Activated T-helper 1 cell treated with anti-CD3 and anti-CD28 coated beads, Interleukin-12 subunit alpha, Interleukin-12 subunit beta, Interleukin-2, Interleukin-4 antibody, amounts not matched to agents 30 ng/mL and 10 ng/mL and 1 ng/mL, durations not matched to agents 14 hours and 24 hours and 36 hours (primary cell): ENCODE measurements at places on chromosomes 5 and 9. TPM values are rescaled to one million over a fixed set of nuclear protein-coding genes. Genes with fewer than 3 reads are reported as not detected.

DNA sequence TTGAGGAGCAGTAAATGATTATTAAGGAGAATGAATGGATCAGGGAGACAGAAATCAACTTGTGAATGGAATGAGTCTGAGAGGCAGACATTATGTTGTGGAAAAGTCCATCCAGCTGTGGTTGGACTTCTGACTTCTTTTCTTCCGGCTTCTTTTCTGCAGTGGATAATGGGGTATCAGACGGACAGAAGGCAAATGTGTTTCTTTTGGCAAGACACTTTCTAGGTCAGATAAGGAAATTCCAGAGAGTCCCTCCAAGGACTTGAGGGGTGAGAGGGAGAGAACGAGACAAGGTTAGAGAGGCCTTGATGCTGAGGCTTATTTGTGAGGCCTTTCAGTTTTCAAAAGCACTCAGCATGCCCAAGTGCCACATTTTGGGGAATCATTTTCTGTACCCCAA lies 17.1 kb upstream of the GRHPR start:
- no peaks in the 10 kb centered on the region for H3K4me1 ChIP-seq
- no peak for DNase-seq
- no peak overlapping the region for H3K4me3 ChIP-seq
- peaks cover 6% of the 10 kb centered on the region for H3K27me3 ChIP-seq
- H3K27ac ChIP-seq = no peak overlapping the region

DNA sequence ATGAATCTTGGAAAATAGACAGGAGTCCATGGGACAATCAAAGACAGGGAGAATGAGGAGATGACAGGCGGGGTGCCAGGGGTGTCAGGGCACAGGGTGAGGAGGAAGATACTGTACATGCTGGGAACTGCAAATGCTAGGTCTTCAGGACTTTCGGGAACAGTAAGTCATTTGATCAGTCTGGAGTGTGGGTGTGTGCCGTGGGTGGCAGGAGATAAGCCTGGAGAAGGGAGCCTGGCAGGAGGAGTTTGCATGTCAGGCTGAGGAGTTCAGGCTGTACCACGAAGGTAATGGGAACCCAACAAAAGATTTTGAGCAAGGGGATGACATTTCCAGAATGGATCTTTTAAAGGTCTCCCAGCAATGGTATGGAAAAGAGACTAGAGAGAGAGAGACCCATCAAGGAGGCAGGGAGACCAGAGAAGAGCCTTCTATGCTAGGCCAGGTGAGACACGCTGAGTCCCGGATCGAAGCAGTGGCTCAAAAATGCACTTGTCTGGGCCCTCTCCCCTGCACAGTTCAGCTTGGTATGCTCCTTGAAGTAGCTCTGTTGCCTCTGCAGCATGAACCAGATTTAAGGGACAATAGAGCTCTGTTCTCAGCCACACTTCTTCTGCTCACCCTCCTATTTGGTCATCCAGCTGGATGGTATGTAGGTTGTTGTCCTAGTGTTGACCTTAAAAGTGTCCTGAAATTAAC lies 77.0 kb upstream of the FER start:
- H3K36me3 ChIP-seq = no peaks in the 10 kb centered on the region
- DNase-seq = no peak
- H3K4me1 ChIP-seq = no peaks in the 10 kb centered on the region
- H3K27ac ChIP-seq = no peak overlapping the region
- no peak overlapping the region for H3K4me3 ChIP-seq

DNA sequence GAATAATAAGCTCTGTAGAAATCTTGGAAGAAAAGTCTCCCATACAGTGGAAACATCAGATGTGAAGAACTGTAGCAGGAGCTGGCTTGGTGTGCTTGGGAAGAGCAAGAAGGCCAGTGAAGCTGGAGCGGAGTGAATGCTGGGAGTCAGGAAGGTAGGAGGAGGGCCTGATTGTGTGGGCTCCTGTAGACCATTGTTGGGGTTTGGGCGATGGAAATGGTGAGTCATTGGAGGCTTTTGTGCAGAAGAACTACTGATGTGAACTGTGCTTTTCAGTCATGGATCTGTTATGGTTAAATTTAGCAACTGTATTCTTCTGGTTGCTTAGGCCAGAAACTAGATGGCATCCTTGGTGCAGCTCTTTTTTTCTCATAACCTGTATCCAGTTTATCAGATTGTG lies 2.3 kb downstream of the ICE1 start:
- no peak overlapping the region for H3K4me3 ChIP-seq
- peaks cover 17% of the 10 kb centered on the region for H3K4me1 ChIP-seq
- DNase-seq = no peak
- peaks cover 2% of the 10 kb centered on the region for H3K36me3 ChIP-seq
- H3K27me3 ChIP-seq = no peaks in the 10 kb centered on the region
- no peak overlapping the region for H3K27ac ChIP-seq

GRCh38 chr5:1514027-1514818 lies 9.5 kb downstream of the LPCAT1 start:
- no peaks in the 10 kb centered on the region for H3K4me1 ChIP-seq
- DNase-seq = no peak
- peaks cover 8% of the 10 kb centered on the region for H3K36me3 ChIP-seq
- H3K4me3 ChIP-seq = no peak overlapping the region
- no peak overlapping the region for H3K27ac ChIP-seq

DNA sequence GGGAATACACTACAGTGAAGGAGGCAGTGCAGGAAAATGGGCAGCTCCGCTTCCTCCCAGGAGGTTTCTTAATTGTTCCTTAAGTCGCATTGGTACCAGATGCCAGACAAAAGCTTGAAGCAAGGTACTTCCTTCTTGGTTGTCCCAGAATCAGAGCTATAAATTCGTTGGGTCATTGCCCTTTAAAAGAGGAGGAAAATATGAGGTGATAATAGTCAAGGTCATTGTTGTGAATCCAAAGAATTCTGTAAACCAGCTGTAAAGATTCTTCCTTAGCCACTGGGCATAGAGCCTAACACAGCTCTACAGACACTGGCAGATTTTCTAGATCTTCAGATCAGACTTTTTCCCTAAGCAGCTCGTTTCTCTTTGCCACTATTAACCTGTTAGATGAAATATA lies 444.1 kb upstream of the TLE4 start:
- H3K4me3 ChIP-seq = no peak overlapping the region
- H3K4me1 ChIP-seq = no peaks in the 10 kb centered on the region
- H3K27ac ChIP-seq = no peak overlapping the region
- no peaks in the 10 kb centered on the region for H3K27me3 ChIP-seq
- no peaks in the 10 kb centered on the region for H3K36me3 ChIP-seq

DNA sequence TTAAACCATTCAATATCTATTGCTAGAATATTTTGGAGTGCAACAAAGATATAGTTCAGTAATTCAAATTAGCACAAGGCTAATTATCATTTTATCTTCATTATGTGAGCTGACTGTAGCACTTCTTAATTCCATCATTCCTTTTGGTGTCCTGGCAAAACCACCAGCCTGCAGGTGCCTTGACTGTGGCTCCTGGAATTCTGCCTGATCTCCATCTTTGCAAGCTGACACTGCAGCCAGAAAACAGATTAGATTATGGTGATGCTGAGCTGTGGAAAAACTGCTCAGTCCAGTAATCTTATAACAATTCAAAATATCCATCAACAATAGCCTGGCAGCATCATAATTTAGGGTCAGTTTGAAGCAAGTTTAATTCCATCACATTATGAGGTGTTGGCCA lies 919.5 kb downstream of the DTWD2 start:
- no peak for DNase-seq
- no peaks in the 10 kb centered on the region for H3K27me3 ChIP-seq
- no peak overlapping the region for H3K4me3 ChIP-seq
- no peaks in the 10 kb centered on the region for H3K4me1 ChIP-seq

GRCh38 chr5:9499498-9499876 lies 46.4 kb downstream of the SEMA5A start:
- no peaks in the 10 kb centered on the region for H3K27me3 ChIP-seq
- H3K4me1 ChIP-seq = no peaks in the 10 kb centered on the region
- H3K27ac ChIP-seq = no peak overlapping the region
- H3K4me3 ChIP-seq = no peak overlapping the region
- no peak for DNase-seq

- peaks cover 2% of the 10 kb centered on the region for H3K27me3 ChIP-seq
- H3K4me3 ChIP-seq = no peak overlapping the region
- no peaks in the 10 kb centered on the region for H3K36me3 ChIP-seq
- DNase-seq = no peak
- H3K4me1 ChIP-seq = no peaks in the 10 kb centered on the region
- no peak overlapping the region for H3K27ac ChIP-seq
Observed at GRCh38 chr9:116626762-116627161, 60.3 kb upstream of the TRIM32 start.

GRCh38 chr5:60259730-60260129 lies 366.2 kb upstream of the PDE4D start:
- no peak for DNase-seq
- no peaks in the 10 kb centered on the region for H3K36me3 ChIP-seq
- H3K4me1 ChIP-seq = no peaks in the 10 kb centered on the region
- H3K27me3 ChIP-seq = no peaks in the 10 kb centered on the region
- no peak overlapping the region for H3K4me3 ChIP-seq

DNA sequence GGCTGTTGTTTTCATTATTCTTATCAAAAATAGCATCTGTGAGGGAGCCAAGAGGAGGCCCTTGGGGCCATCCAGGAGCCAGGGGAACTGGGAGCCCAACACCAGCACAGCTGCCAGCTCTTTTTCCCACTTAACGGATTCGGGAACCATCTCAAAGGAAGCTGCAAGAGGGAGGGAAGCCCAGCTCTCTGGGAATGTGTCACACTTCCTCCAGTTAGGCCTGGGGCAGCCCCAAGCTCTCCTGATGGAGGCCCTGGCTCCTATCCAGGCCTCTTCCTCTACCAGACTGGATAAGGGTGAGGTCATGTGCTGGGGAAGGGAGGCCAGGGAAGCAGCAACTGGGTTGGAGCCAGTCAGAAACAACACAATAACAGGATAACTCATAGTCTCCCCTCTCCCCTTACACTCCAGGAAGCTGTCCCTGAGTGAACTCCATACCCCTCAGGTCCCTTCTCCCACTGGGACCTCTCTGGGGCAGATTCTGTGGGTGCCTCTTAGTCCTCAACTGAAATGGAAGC lies 12.7 kb downstream of the CSF2 start:
- H3K27me3 ChIP-seq = no peaks in the 10 kb centered on the region
- H3K4me3 ChIP-seq = no peak overlapping the region
- peaks cover 82% of the 10 kb centered on the region for H3K4me1 ChIP-seq
- H3K27ac ChIP-seq = peak overlapping the region; percentile 64

DNA sequence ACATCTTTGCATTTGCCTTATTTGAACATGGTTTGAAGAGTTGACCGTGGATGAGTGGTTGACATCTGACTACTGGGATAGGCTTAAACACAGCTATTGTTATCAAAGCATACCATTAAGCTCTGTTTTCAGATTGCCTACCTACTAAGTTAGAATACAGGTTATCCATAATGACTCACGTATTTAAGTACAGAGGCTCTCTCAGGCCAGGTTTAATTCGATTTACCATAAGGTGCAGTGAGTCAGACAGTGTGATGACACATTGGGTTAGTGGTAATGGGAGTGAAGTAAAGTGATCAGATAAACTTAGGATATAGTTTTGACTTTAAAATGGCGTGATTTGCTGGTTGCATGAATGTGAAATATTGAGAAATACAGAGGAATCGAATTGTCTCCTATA lies 732.0 kb upstream of the CTNND2 start:
- H3K36me3 ChIP-seq = no peaks in the 10 kb centered on the region

GRCh38 chr5:42516282-42517042 lies 93.2 kb downstream of the GHR start:
- H3K4me1 ChIP-seq = no peaks in the 10 kb centered on the region
- H3K36me3 ChIP-seq = no peaks in the 10 kb centered on the region
- no peaks in the 10 kb centered on the region for H3K27me3 ChIP-seq
- no peak overlapping the region for H3K4me3 ChIP-seq
- DNase-seq = no peak

- no peak overlapping the region for H3K4me3 ChIP-seq
- no peaks in the 10 kb centered on the region for H3K4me1 ChIP-seq
- H3K36me3 ChIP-seq = no peaks in the 10 kb centered on the region
- no peak for DNase-seq
- no peak overlapping the region for H3K27ac ChIP-seq
- peaks cover 33% of the 10 kb centered on the region for H3K27me3 ChIP-seq
Observed at GRCh38 chr5:73280821-73281746, 108.1 kb downstream of the TMEM174 start.

DNA sequence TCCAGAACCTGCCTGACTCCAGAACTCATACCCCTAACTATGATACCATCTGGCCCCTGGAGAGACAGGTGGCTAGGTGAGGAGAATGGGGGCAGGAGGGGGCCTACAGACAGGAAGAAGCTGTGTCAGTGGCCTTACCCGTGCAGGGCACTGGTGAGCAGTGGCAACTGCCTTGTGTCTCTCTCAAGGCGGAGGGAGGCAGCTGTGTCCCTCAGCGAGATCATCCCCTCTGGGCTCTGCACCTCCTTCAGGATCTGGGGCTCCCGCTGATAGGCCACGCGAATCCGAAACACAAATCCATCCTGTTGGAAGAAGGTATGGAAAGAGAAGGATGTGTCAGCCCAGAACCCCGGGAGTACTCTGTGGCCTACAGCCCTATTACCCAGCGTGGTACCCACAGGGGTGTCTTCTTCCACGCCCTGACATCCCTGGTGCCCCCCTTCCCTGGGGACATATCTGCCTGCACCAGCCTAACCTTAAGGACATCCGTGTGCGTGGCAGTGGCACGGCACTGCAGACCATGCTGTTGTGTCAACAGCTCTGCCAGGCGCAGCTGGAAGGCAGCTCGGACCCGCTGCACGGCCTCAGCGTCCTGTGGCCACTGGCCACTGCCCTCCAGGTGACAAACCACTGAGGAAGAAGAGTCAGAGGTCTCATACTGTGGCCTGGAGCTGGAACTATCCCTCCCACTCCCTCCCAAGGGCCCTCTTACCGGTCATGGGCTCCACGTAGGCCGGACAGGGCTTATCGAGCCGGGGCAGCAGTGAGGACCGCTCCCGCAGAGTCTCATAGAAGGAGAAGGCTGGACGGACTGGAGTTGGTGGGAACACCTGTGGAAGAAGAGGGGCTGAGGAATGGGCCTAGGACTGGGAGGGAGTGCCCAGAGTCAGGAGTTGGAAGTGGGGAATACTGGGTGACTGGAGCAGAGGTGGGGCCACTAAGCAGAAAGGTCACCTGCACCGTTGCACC lies 7.8 kb downstream of the NOL6 start:
- H3K4me3 ChIP-seq = no peak overlapping the region
- no peaks in the 10 kb centered on the region for H3K4me1 ChIP-seq
- DNase-seq = no peak
- H3K27me3 ChIP-seq = no peaks in the 10 kb centered on the region
- H3K27ac ChIP-seq = no peak overlapping the region

DNA sequence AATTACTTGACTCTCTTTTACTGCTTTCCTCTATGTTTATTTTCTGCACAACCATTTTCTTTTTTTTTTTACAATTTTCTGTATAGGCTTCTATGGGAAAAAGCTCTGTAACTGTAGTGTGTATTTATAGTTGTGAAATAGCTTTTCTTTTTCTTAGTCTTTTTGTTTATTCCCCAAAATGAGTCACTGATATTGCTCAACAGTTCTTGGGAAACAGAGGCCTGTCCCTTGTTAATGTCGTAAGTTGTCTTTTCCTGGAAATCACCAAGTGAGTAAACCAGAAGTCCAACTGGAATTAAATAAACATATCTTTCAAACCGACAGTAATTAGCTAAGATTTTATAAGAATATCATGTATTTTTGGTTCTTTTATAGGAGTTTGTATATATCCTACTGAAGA lies 325.1 kb upstream of the PRR16 start:
- no peak overlapping the region for H3K27ac ChIP-seq
- DNase-seq = no peak
- no peak overlapping the region for H3K4me3 ChIP-seq
- no peaks in the 10 kb centered on the region for H3K36me3 ChIP-seq
- no peaks in the 10 kb centered on the region for H3K27me3 ChIP-seq
- no peaks in the 10 kb centered on the region for H3K4me1 ChIP-seq

Gene SOWAHA
- total RNA-seq = 0.47 and 0.54 TPM in 2 replicates

Gene PCDHGB2
- total RNA-seq = 0.47 and 0.93 TPM in 2 replicates

Gene CCDC180
- 0.83 and 2.4 TPM in 2 replicates for total RNA-seq

Gene C9
- not detected in 2 replicates for total RNA-seq

Gene CNTNAP3B
- not detected in 2 replicates for total RNA-seq

Gene SCGB3A2
- not detected in 2 replicates for total RNA-seq

Gene GABBR2
- total RNA-seq = not detected in 2 replicates

Gene KIAA1958
- total RNA-seq = 8.2 and 8.6 TPM in 2 replicates

Gene CWC27
- total RNA-seq = 29.1 and 33.5 TPM in 2 replicates

Gene SSNA1
- 101 and 105 TPM in 2 replicates for total RNA-seq

Gene DDX4
- 0.12 TPM in 1 of 2 replicates, not detected in the other for total RNA-seq
